ENCODE measurements at places on chromosomes 2 and 18.

DNA sequence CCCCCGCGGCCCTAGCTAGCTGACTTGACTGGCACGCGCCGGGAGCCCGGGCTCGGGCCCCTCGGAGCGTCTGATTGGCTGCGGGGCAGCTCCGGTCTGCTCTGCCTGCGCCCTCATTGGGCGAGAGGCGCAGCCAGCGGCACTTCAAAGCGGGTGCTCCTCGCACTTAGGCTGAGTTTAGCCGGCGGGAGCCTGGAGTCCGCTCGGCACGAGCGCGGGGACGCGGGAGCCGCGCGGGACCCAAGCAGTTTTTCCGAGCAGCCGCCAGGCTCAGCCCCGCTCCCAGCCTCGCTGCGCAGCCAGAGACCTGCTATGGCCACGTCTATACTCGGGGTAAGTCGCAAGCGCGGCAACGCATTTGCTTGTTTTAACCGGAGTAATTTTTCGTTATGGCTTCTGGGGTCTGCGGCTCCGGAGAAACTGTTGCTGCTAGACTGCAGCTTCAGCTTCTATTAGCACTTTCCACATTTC is at the start of gene SP9:
Gene SP9, plus strand, starts transcription at position 174 of the 471 bp plus-strand sequence. Its CDS starts 139 bp downstream, at position 313.
- DNase-seq, result no peak

GRCh38 chr2:215830304-215830703 is 183.0 kb downstream of the MREG start:
- no peak for DNase-seq

GRCh38 chr2:186485576-186485870 is 537 bp upstream of the ZC3H15 start:
- DNase-seq, result no peak

GRCh38 chr2:45168711-45169338 is 159.6 kb upstream of the SIX2 start:
- DNase-seq, result no peak

DNA sequence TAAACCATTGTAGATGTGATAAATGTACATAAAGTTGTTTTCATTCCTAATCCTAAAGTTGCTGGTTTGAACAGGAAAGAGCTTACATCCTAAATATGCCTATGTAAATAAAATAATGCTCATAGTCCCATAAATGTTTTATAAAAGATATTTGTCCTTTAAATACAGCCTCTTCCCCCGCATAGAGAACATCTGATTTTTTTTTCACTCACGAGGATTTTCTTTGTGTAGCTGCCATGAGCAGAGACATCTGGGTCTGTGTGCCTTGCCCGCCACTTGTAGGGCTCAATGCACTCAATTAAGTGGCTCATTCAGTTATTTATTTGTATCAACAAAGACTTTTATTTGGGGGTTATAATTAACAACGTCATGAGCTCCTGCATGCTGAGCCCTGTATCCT is 72.8 kb downstream of the SOWAHC start:
- DNase-seq, result no peak

DNA sequence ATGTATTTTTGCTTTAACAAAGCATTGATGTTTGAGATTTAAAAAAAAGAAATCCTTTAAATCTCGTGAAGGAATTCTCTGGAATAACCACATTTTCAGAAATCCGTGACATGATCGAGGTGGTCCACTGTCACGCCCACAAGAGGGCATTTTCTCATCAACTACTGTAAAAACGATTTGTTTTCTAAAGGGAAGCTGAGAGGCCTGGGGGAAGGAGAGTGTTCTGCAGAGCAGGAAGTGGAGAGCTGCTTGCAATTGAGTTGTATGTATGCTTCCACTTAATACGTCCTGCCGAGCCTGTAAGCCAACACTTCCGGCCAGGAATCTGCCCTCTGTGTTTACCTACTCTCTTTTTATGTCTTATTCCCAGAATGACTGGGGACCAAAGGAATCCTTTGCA is 19.4 kb downstream of the KLHL29 start:
- no peak for DNase-seq

GRCh38 chr2:177313162-177313781 is 48.7 kb upstream of the NFE2L2 start:
- no peak for DNase-seq

DNA sequence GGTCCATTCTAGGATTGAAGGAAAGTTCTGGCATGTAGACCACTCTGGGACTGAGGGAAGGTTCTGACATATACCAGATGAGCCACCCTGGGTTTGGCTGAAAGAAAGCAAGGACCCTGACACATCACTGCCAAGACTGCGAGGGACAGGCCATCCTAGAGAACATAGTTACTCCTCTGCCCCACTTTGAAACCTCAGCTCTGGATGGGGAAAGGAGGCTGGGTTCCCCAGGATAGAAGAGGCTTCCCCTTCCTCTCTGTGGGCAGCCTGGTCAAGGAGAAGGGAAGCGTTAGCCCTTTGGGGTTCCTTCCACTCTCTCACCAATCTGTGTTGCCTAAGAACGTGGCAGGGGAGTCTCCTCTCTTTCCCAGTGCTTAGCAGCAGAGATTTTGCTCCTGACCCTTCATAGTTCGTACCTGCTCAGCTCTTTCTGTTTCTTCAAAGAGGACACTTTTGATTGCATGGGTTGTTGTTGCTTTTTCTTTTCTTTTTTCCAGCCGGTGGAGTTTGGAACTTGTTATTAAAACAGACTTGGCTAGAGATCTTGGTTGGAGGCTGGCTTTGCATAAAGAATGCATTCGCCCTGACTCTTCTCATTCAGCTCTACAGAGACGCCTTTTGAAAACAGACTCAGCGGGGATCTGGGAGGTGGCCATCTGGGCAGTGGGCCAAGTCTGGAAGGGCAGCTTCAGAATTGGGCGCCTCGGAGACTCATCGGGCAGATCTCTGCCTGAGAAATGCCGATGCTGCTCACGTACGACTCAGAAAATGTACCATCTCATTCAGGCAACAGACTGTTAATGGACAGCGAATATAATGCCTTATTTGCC is 166.1 kb downstream of the CLIP4 start:
- DNase-seq, result no peak

GRCh38 chr2:190819840-190820301 is 60.8 kb upstream of the GLS start:
- DNase-seq, result no peak
